ENCODE measurements at places on chromosomes 13 and 19. TPM values are rescaled to one million over a fixed set of nuclear protein-coding genes. Genes with fewer than 3 reads are reported as not detected.

DNA sequence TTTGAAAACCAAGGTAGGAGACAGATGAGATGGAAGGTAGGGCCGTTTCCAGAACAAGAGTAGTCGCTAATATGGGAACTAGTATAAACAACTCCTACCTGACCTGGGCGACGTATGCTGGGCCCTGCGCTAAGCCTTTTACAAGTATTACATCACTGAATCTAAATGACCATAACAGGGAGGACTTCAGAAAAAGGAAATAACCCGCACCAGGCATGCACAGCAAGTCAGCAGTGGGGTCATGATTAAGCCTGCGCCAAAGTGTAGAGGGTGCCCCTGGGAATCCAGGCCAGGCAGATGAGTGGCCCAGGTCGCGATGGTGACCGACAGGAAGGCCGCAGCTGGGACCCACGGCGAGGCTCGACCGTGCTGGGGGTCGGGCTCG lies 613 bp downstream of the ATP13A1 start:
- no peak for DNase-seq

DNA sequence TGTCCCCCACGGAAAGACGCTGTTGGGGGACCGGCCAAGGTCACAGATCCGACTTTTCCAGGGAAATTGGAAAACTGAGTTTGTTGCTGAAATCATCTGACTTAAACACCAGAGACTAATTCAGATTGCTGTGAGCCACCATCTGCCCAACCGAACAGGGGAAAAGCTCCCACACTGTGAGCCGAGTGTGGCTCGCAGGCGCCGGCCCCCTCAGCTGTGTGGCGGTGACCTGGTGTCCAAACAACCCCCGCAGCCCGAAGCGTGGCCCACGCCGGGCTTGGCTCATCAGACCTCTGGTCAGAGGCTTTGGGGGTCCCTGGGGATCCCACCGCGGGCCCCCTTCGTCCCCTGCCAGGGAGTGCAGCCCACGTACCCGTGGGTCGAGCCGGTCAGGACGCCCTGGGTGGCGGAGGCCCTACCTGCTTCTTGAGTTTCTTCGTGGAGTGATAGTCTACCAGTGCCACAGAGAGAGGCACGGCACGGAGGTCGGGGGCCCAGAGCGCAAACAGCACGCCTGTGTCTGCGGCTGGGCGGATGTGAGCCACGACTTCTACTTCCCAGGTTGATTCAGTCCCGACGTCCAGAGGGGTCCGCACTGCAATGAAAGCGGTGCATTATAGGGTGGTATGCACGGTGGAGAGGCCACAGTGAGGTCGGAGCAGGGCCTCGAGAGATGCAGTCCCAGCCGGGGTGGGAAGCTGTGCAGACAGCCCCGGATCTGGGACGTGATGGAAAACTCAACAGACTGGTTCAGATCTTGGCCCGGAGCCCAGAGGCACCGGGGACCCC lies 40.7 kb downstream of the GAS6 start:
- DNase-seq: no peak

DNA sequence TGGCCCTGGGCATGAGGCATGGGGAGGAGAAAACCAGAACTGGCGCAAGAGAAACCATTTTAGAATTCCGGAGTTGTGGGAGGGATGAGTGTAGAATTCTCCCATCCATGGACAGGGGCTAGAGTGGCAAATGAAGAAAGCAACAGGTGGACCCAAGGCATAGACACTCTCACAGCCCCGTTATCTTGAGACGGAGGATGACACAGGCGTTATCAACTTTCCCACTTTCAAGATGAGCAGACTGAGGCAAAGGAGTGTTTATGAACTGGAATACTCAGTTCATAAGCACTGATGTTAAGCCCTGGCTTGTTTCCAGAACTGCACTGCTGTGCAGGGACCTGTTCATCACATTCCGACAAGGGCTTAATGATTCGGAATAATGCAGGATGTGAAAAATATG lies 1.1 kb upstream of the GTF3A start:
- DNase-seq: no peak

- no peak for DNase-seq
These were observed 1.6 kb upstream of the CLEC11A start for GRCh38 chr19:50721441-50722137.

DNA sequence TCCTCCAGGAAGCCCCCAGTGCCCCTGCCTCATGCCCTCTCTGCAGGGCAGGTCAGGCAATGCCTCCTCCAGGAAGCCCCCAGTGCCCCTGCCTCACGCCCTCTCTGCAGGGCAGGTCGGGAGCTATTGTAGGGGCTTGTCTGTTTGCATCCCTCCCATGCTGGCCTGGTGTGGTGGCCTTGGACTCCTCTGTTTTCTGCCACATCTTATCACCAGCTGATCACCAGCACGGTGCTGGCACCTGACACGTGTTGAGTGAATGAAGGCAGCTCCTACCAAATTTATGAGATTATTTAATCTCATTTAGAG lies 51.5 kb upstream of the C13orf46 start:
- DNase-seq: no peak

- DNase-seq: no peak
These were observed 13.7 kb downstream of the LILRA1 start for GRCh38 chr19:54606891-54607784.

DNA sequence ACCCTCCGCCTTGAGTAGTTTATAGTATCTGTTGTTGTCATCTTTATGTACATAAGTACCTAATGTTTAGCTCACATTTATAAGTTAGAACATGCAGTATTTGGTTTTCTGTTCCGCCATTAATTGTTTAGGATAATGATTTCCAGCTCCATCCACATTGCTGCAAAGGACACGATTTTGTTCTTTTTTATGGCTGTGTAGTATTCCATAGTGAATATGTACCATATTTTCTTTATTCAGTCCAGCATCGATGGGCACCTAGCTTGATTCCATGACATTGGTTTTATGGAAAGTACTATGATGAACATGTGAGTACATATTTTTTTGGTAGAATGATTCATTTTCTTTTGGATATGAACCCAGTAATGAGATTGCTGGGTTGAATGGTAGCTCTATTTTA lies 174.4 kb upstream of the SPRY2 start:
- no peak for DNase-seq

DNA sequence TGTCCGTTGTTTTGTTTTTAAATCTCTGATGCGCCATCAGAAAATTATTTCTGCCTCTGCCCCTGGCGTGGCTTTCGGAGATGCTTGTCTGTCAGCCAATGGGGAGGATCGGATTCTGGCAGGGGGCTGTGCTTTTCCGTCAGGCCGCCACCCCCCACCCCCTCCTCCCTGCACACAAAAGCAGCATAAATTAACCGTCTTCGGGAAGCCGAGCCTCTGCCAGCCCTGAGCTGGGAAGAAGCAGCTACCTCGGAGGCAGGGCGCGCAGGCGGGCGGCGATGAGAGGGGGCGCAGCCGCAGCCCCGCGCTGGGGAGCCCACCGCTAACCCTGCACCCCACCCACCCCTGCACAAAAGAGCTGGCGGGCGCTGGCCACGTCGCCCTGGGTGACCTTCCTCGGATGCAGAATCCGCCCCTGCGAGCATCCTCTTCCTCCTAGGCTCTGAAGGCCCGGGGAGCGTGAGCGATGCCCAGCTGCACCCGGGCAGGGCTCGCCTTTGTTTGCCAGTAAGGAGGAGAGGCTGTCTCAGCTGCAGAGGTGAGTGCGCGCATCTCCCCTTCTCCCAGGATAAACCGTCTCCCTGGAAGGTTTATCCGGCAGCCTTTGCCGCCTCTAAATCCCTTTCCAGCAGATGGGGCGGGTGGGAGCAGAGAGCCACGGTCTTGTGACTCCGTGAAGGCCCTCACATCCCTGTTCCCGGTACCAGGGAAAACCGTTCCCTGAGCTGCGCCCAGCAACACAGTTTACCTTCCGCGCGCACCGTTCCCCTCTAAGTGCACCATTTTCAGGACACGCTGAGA lies at the start of gene ATCAY:
Gene ATCAY (plus strand): TSS at position 215 of the 801 bp plus-strand sequence. CDS start 5,083 bp downstream, outside the sequence.
- no peak for DNase-seq

GRCh38 chr13:89454681-89455080 lies 1783.5 kb downstream of the SLITRK5 start:
- DNase-seq: no peak

DNA sequence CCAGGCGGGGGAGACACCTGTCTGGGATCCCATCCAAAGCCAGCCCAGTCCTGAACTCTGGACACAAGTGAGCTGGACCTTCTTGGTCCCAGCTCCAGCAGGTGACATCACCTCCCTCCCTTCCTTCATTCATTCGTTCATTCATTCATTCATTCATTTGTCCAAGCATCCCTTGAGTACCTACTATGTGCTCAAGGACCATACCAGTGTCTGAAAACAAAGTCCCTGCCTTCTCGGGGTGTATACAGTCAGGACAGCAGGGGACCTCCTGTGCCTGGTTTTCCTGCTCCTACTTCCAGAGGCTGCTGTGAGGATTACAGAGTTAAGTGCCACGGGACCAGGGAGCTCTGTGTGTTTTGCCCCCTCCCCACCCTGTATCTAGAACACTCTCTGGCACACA lies 14.0 kb downstream of the ACER1 start:
- DNase-seq: no peak

DNA sequence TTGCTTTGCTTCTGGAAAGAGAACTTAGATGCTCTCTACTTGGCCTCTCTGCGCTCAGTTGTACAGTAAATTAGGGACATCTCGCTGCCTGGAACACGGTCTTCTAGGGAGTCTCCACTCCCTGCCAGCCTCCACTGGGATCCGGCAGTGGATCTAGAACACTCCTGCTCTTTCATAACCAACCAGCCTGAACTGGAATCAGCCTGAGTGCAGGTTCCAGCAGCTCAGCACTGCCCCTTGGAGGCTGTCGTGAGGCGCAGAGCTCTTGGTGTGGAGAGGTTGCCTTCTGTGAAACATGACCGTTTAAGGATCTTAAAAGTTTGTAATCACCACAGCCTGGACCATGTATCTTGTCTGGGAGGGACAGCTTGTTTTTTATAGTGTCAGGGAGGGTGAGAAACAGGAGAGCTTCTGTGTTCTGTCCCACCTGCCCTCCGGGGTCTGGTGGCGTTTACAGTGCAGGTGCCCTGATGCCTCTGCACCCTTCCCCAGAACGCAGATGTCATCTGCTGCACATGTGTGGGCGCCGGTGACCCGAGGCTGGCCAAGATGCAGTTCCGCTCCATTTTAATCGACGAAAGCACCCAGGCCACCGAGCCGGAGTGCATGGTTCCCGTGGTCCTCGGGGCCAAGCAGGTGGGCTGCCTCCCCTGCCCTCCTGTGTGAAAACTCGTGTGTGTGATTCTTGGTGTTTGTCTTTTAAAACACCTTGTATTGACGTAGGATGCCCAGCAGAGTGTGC lies 24.8 kb downstream of the UPF1 start:
- DNase-seq: peak; percentile 52

DNA sequence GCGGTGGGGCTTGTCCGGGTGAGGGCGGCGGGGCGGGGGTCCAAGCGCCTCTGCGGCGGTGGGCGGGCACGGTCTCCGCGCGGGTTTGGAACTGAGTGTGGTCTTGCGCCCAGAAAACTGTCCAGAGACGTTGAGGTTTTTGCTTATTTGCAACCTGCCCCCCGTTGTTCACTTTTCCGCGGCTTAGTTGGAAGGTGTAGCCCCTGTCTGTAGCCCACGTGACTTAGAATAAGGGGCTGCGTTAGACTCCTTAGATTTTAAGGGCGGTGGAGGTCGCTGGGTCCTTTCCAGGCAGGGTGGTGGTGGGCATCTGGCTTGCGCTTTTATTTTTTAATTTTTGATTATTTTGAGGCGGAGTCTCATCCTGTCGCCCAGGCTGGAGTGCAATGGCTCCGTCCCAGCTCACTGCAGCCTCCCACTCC lies 748 bp downstream of the RPS15 start:
- no peak for DNase-seq

DNA sequence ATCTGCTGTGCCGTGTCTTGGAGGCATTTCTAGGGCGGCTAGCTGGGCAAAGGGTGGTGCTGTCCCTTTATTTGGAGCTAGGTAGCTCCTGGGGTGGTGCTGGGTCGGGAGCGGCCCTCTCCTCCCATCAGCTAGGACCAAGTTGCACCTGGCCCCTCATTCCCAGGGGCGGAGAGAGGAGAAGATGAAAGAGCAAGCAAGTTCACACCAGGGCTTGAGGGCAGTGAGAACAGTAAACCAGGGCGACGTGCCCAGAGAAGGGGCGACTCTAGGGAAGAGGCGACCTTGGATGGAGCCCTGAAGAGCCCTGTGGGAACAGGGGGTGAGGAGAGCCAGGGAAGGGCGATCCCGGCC lies 17.0 kb upstream of the KCNN1 start:
- DNase-seq: no peak

- DNase-seq: no peak
These were observed 630 bp downstream of the PNPLA6 start for GRCh38 chr19:7535998-7536695.

GRCh38 chr19:44904426-44904994 lies 1.1 kb upstream of the APOE start:
- no peak for DNase-seq

DNA sequence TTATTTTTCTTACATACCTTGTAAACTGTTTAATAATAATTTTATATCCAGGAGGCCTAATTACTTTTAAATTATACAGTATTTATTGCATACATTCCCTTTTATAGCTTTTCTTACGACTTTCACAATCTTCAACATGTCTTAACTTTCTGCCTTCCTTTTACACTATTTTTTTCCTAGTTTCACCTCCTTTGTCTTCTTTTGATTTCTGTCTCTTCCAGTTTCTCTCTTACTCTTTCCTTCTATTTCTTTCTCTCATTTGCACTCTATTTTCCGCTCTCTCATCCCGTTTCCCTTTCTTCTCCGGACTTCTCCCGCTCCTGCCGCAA lies 11.5 kb downstream of the ZNF552 start:
- no peak for DNase-seq

GRCh38 chr13:48816700-48817099 lies 159.0 kb upstream of the FNDC3A start:
- DNase-seq: peak; percentile 66

GRCh38 chr19:13022111-13022858 lies 27.0 kb downstream of the NFIX start:
- DNase-seq: peak; percentile 66

DNA sequence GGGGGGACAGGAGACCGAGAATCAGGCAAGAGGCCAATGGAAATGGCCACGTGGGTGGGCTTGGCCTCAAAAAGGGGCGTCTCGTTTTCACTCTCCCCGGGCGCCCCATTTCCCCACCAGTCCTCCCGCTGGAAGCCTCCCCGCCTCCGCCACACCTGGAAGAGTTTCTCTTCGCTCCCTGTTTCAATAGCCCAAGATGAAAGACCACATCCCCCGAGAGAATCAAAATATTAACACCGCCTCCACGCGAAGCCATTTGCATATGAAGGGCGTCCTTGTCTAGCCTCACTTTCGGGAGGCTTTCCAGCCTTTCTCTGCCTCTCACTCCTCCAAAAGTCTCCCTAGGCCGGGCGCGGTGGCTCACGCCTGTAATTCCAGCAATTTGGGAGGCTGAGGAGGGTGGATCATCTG lies 691 bp upstream of the OLFM2 start:
- no peak for DNase-seq

GRCh38 chr19:44822177-44822576 lies 13.3 kb downstream of the BCAM start:
- DNase-seq: no peak

Gene WDR88
- total RNA-seq: under 0.01 TPM

Gene CBARP
- total RNA-seq: 1.5 TPM

Gene DPP9
- total RNA-seq: 14.4 TPM

Gene SLC10A2
- total RNA-seq: not detected

Gene ZNF274
- total RNA-seq: 25.4 TPM

Gene NAPSA
- under 0.01 TPM for total RNA-seq
